Sigmoid colon (tissue), 7 donors: ENCODE measurements at places on chromosomes 7 and 10. TPM values are rescaled to one million over a fixed set of nuclear protein-coding genes. Genes with fewer than 3 reads are reported as not detected.
A peak's percentile ranks its signal among the peaks of the same experiment; 100 is the strongest.

DNA sequence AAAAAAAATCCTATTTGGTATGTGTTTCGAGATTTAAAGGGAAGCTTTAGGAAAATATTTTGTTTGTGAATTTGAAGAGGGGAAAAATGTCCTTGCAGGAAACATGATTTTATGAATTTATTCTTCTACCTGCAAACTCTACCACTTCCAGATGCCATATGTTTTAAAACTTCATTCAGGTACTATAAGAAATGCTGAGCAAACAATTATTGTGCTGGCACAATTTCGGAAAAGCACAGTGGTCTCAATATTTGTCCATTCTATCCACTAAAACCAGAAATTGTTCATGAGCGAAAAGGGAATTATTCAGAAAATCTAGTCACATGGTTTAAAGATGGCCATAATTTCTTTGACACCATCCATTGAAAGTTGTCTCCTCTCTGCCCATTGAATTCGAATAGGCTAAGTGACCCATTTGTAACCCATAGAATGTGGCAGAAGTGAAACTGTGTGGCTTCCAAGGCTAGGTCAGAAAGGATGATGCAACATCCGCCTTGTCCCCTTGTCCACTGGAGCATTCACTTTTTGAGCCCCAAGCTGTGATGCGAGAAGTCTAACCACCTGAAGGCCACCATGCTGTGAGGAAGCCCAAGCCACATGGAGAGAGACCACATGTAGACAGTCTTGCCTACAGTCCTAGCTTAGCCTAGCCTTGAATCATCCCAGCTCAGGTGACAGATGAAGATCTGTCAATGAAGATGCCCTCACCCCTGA, 189.8 kb upstream of the PRKCQ start:
- DNase-seq, result no peak
- no peaks in the 10 kb centered on the region for H3K36me3 ChIP-seq
- H3K4me3 ChIP-seq, result no peak overlapping the region
- no peaks in the 10 kb centered on the region for H3K27me3 ChIP-seq

DNA sequence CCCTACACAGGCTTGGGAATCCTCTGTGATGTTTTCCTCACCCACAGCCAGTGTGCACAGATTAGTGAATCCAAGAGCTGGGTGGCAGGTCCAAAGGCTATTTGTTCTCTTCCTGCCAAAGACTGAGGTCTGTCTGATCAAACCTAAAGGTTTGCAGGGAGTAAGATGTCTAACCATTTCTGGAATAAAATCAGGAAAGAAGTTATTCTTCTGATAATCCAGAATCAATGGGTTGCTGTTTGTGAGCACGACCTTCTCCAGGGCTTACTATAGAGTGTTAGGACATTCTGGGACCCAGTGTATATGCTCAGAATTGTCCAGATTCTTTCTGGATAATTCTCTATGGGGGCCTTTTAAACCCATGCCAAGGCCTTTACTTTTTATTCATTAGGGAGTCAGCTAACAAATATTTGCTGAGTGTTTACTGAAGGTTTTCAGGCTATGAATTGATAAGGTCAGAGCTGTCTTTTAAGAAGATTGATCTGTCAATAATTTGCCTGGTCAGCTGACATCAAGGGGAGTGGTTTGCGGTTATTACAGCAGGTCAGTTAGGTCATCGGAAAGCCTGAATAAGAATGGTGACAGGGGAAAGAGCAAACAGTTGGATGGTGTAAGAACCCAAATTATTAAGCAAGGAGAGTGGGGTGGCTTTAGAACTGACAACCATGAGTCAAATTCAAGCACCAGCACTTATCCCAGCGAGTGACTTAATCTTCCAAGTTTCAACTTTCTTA, 7.5 kb upstream of the TECTB start:
- DNase-seq, result no peak
- H3K4me1 ChIP-seq, result no peaks in the 10 kb centered on the region
- no peak overlapping the region for H3K27ac ChIP-seq
- no peaks in the 10 kb centered on the region for H3K27me3 ChIP-seq
- H3K36me3 ChIP-seq, result no peaks in the 10 kb centered on the region
- H3K4me3 ChIP-seq, result no peak overlapping the region

GRCh38 chr7:47938574-47939165, 9.6 kb downstream of the PKD1L1 start:
- no peaks in the 10 kb centered on the region for H3K4me1 ChIP-seq
- H3K36me3 ChIP-seq, result no peaks in the 10 kb centered on the region
- no peak overlapping the region for H3K4me3 ChIP-seq
- H3K27me3 ChIP-seq, result no peaks in the 10 kb centered on the region
- no peak for DNase-seq

DNA sequence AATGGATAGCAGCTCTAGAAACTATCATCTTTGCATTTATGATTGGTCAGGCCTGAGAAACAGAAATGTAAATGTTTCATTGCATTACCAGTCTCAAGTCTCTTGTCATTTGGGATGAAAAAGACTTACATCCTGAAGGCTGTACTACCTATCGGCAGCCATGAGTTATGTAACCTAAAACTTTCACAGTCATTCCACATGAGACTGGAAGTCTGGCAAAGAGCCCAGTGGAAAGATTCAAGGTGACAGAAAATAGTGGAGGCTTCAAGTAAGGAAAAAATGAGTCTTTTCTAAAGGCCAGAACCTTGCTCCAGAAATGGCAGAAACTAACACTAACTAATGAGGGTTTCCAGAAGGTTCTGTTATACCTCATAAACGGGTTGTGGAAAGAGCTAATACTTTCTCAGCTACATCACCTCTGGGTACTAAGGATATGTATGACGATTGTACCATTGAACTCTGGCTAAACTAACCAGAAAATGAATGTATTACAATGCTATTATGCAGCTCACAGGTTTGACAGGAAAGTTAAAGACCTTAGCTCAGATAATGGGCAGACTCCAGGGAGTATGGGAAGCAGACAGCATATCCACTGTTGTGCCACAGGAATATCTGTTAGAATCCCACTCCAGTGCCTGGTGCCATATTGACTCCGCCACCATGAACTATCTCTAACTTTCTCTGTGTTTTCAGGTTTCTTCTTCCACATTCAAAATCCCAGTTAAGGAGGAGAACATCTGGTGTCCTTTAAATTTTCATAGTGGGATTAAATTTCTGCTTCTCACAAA, 41.7 kb upstream of the DYNC1I1 start:
- no peaks in the 10 kb centered on the region for H3K4me1 ChIP-seq
- no peak overlapping the region for H3K4me3 ChIP-seq
- no peak for DNase-seq

DNA sequence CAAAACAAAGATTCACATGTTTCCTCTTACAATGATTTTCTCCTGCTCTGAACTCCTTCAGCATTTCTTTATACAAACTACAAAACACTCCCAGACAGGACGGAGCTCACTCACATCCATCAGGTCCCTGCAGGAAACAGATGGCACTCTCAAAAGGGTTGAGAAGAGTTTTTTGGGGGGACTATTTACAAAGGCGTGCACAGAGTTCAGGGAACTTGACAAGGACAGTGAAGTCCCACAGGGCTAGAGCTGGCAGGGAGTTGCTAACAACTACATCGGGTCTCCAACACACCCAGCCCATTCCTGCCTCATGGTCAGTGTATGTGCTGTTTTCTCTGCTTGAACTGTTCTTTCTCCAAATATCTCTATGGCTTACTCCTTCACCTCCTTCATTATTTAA, 24.7 kb upstream of the YAE1 start:
- DNase-seq, result no peak
- H3K4me3 ChIP-seq, result no peak overlapping the region
- H3K27ac ChIP-seq, result no peak overlapping the region

- no peak overlapping the region for H3K4me3 ChIP-seq
- no peaks in the 10 kb centered on the region for H3K4me1 ChIP-seq
- H3K27ac ChIP-seq, result no peak overlapping the region
- no peaks in the 10 kb centered on the region for H3K36me3 ChIP-seq
- no peak for DNase-seq
- no peaks in the 10 kb centered on the region for H3K27me3 ChIP-seq
These were observed 27.0 kb downstream of the RAPGEF5 start for GRCh38 chr7:22329816-22330524.

DNA sequence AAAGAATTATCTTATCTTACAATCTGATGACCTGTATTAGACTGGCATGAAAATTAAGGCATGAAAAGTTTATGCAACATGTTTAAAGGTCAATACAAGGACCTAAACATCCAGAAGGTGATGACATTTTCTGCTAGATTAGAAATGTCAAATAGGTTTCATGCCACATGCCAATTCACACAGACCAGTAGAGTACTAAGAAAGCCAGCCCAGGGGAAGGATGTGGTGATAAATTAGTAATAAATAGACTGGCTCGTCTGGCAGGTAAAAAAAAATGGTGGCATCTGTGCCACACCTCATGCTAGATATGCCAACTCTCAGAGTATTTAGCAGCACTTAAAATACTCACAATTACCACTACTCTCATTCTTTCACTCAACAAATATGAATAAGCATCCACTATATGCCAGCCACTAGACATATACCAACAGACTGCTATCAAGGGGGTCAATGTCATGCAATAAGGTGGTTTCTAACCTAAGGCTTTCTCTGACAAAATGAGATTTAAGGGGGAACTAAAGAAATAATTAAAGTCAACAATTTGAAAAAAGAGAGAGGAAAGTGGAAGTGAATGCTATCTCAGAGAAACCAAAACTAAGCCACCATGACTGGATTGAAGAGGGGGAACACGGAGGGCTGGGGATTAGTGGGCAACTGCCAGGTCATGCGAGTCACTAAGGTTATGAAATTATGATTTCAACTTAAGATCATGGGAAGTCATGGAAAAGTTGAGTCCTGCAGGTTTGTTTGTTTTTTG, 83.5 kb downstream of the SGMS1 start:
- no peaks in the 10 kb centered on the region for H3K27me3 ChIP-seq
- H3K4me3 ChIP-seq, result no peak overlapping the region
- H3K4me1 ChIP-seq, result peaks cover 19% of the 10 kb centered on the region
- no peak for DNase-seq
- no peak overlapping the region for H3K27ac ChIP-seq

DNA sequence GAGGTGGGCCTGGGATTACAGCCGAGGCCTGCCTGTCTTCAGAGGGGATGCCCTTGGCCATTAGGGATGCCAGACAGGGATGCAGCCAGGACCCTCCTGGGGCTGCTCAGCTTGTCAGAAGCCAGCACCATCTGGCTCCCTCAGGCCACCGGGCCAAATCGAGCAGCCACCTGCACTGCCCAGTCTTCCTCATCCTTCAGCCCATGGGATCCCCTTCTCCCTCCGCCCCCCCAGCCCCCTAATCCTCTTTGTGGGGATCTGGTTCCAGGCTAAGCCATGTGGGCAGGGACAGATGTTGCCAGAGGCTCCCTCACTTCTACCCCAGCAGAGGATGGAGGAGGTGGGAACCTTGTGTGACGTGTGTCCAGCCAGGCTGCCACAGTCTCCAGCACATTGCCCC, 137.4 kb upstream of the PPIF start:
- no peaks in the 10 kb centered on the region for H3K27me3 ChIP-seq
- peaks cover 11% of the 10 kb centered on the region for H3K4me1 ChIP-seq
- peaks cover 28% of the 10 kb centered on the region for H3K36me3 ChIP-seq
- H3K27ac ChIP-seq, result no peak overlapping the region

DNA sequence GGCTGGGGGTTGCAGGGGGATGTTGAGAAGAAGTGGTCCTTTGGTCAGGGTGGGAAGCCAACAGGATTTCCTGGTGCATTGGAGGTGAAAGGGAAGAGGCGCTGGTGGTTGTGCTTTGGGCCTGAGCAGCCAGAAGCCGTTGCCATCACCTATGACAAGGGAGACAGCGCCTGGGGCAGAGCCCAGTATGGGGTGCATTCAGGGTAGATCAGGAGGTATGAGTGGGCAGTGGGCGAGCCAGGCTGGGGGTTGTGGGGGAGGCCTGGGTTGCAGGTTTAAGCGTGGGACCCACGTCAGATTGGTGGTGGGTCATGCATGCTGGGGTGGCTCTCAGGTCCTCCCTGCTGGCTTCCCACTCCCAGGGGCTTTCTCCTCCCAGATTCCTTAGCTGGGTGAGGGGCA, 6.3 kb upstream of the PILRB start:
- H3K36me3 ChIP-seq, result peaks cover 81% of the 10 kb centered on the region
- H3K4me3 ChIP-seq, result no peak overlapping the region
- no peaks in the 10 kb centered on the region for H3K27me3 ChIP-seq
- no peak overlapping the region for H3K27ac ChIP-seq
- no peaks in the 10 kb centered on the region for H3K4me1 ChIP-seq

DNA sequence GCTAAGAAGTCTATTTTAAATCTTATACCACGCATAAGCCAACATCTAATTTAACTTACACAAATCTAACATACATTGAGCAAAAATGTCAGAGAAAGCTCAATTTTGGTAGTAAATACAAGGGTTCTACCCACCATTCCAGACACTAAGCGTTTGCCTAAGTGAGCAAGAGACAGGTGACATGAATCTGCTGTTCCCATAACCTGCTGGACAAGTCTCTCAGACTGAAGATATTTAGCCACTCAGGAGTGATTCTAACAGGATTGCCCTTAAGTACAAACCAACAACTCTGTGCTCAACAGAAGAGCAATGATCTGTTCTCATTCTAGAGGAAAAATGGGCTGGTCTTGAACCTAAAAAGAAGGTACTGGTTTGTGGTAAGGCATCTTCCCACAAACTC, 18.8 kb downstream of the EZH2 start:
- H3K27ac ChIP-seq, result no peak overlapping the region
- no peaks in the 10 kb centered on the region for H3K27me3 ChIP-seq
- H3K4me1 ChIP-seq, result no peaks in the 10 kb centered on the region
- no peak for DNase-seq
- no peak overlapping the region for H3K4me3 ChIP-seq

GRCh38 chr7:5139998-5140397, 50.0 kb upstream of the WIPI2 start:
- H3K4me1 ChIP-seq, result no peaks in the 10 kb centered on the region
- DNase-seq, result no peak
- no peak overlapping the region for H3K27ac ChIP-seq
- H3K36me3 ChIP-seq, result no peaks in the 10 kb centered on the region

DNA sequence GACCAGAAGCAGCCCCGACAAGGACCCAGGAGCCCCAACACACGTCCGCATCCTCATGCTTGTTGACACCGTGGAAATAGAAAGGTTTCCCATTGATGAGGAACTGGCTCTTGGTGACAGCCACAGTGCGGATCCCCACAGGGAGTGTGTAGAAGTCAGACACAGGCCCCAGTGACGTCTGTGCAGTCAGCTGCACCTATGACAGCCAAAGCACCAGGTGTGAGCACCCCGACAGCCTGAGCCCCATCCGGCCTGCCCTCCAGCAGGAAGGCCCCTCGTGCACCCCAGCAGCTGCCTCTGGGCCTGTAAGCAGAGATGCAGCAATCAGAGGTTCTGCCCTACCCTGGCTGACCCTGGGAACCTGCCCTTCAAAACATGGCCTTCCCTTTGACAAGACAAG, 7.1 kb downstream of the GUSB start:
- H3K4me3 ChIP-seq, result no peak overlapping the region
- H3K27ac ChIP-seq, result no peak overlapping the region
- H3K27me3 ChIP-seq, result no peaks in the 10 kb centered on the region
- H3K4me1 ChIP-seq, result no peaks in the 10 kb centered on the region
- peak; percentile 10 for DNase-seq

The SORBS1 gene
- total RNA-seq, result 1,403 TPM

The GSTO2 gene
- total RNA-seq, result 1.3 TPM

The ASB4 gene
- not detected for total RNA-seq

The SAP25 gene
- total RNA-seq, result 0.71 TPM

The SPDYE2B gene
- total RNA-seq, result not detected

The EPHB4 gene
- 27.3 TPM for total RNA-seq
